ENCODE measurements at places on chromosomes 5 and 9. TPM values are rescaled to one million over a fixed set of nuclear protein-coding genes. Genes with fewer than 3 reads are reported as not detected.

GRCh38 chr5:110088676-110089436 lies 399.1 kb downstream of the MAN2A1 start:
- DNase-seq = no peak

The ASB6 gene
- 16.5 TPM for polyA plus RNA-seq

DNA sequence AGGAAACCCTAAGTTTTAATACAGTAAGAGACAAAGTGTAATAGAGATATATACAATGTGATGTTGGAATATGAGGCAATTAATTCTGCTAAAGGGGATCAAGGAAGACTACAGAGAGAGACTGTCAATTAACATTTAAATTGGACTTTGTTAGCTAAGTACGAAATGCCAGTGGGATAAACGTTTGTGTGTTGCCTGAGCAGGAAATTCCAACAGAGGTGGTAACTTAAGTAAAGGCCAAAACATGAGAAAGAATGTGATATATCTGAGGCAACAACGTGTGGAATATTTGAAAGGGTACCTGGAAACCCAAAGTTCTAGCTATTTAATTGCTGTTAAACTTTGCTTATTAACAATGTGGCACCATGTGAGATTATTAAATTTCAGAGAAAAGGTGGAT lies 1666.9 kb upstream of the WWC1 start:
- DNase-seq = no peak

DNA sequence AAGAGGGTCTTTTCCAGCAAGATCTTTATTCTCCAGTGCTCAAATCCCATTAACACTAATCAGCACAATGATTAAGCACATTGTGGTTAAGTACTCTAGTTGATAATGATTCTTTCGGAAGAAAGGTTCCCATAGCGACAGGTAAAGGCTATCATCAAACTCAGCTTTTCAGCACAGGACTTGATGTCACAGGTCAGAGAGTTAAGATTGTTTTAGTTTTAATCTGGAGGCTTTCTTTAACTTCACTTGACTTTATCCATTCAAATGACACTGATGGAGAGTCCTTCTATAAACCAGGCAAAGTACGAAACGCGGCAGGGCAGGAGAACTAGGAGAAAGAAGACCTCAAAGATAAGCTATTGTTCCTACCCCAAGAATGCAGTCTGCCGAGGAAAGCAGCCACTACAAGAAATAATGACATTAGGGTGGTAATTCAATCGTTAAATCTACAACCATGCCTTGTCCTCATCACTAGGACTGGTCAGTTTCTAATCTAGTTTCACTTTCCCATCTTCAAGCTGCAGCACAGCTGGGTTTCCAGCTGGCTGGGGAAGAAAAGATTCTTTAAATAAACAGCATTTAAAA lies 4.6 kb downstream of the NRG2 start:
- no peak for DNase-seq

The MELK gene
- polyA plus RNA-seq = 24.0 TPM
